ENCODE measurements at places on chromosomes 2 and 18.

DNA sequence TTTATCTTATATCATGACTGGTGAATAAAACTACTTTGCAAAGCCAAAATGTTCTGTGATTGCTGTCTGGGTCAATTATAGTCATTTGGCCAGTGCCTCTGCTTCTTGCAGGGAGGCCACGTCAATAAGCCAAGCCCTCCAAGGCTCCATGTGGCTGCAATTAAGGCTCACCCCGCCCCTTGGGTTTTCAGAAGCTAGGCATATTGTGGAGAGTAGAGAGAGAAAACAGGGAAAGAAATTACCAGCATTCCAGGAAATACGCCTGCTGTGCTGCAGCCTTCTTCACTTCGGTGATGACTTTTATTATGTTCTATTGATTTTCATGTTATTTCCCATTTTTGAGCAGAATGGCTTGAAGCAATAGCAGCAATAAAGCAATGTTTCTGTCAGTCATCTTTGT, 319.7 kb downstream of the SOX11 start:
- no peak for DNase-seq

DNA sequence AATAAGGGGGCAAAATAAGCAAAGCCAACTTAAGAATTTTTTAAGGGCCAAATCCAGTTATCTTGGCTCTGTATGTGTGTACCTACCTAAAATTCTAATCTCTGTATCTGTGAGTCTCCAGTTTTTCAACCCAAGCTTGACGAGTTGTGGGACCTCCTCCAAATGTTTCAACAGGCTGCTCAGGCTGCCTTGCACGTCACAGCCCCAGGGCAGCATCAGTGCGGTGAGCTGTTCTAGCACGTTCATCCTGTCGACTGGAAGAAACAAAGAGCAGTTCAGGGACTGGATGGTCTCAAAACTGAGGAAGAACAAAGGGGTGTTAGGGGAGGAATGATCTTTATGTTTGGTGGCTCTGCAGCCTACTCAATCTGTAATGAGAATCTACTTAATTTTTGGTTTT, 29.4 kb downstream of the NLRC4 start:
- no peak for DNase-seq

GRCh38 chr18:50981381-50981780, 13.5 kb downstream of the ELAC1 start:
- DNase-seq, result no peak

GRCh38 chr2:233487748-233488345, 78.7 kb downstream of the USP40 start:
- DNase-seq, result no peak

DNA sequence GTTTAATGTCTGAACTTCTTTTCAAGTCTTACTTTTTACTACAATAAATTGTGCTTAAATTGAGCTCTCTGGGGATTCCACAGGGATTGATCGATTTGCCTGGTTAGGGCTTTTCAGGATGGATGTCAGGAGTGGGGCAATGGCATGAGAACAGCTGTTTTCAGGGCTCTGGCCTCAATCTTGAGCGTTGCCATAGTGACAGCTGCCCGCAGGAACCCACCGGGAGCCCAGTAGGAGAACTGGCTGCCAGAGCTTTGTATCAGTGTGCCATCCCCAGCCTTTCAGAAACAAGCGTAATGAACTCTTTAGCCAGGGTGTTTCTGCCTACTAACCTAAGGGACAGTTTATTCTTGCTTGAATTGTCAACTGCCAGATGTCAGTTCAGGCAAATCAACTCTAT, 93.5 kb downstream of the GALNT3 start:
- DNase-seq, result no peak

DNA sequence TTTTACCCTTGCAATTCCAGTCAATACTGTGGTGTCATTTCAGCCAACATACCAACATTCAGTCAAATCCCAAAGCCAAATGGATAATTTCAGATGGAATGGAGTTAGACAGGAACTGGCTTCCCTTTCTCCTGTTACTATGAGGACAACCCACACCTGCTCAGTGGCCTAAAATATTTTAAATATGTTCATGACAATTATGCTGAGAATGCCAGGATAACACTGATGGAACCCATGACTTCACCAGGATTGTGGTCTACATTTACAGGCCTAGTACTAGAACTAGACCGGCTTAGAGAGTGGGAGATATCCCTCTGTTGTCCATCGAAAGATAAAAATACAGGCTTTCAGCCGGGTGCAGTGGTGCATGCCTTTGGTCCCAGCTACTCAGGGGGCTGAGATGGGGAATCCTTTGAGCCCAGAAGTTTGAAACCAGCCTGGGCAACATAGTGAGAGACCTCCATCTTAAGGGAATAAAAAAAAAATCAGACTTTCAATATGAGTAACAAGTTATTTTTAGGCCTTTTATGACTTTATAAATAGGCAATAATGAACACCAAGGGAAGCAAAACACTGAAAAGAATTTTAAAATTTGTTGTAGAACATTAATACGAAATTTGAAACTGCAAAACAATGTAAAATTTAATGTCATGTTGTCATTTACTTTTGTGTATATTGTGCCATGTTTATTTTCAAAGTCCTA, 14.2 kb downstream of the GPATCH11 start:
- no peak for DNase-seq

Measured in HTR-8/SVneo (cell line).